CD4-positive, alpha-beta T cell treated with Interleukin-6 at 100 ng/mL for 8 hours (primary cell): ENCODE measurements at places on chromosomes 12 and 14.

DNA sequence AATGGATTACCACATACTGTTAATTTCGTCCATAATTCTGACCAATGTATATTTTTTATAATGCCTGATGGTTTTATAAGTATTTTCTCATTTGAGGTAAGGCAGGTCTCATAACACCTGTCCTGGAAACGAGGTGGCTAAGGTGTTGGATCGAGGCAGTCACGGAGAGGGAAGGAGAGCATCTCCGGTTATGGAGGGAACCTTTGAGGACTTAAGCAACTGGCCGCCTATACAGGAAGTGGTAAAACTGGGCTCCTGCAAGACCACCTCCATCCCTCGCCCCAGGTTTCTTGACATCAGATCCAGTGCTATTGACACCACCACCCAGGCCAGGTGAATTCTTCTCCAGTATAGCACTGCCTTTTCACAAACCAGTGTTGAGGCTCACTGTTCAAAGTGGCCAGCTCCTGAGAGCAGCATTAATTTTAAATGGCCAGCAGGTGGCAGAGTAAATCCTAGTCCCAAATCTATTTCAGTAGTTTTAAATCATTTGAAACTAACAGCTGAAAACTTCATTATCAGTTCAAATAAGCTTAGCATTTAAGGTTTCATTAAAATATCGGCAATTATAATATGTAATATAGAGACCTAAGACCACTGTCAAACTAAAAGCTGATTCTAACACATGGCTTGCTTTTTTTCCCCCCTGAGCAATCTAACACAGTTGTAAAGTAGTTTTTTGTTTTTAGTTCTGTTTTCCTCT is 100.8 kb downstream of the PPM1A start:
- DNase-seq: peak; percentile 26

DNA sequence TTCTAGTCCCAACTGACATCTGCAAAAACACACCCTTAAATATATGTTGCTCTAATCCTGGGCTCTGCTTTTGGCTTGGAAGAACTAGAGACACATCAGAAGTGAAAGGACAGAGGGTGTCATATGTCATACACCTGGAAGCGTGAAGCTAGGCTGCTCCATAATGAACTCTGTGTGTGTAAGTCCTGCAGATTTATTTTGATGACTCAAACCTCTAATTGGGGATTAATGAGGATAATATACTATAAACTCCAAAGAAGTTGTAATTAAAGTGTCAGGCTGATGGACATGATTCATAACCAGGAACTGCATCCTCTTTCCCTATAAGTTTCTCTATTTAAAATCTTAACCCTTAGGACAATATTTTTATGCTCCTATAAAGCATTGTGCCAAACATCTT is 4.4 kb upstream of the KCNK10 start:
- DNase-seq: no peak

DNA sequence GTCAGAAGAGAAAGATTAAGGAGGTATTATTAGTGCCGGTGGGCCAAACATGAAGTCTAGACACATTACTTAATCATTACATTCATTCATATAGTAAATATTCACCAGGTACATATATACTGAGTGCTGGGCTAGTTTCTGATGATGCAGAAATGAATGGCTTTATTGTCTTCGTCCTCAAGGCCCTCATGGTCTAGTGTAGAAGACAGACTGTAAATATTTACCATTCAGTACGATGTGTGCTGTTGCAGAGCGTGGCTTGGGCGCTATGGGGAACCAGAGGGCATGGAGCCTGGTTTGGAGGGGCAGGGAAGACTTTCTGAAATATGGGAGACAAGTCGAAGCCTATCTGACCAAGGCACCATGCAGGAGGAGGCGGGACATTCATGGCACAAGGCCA is 37.0 kb upstream of the TCL1B start:
- no peak for DNase-seq

GRCh38 chr14:99744199-99744872 is 48.9 kb upstream of the EML1 start:
- DNase-seq: no peak

DNA sequence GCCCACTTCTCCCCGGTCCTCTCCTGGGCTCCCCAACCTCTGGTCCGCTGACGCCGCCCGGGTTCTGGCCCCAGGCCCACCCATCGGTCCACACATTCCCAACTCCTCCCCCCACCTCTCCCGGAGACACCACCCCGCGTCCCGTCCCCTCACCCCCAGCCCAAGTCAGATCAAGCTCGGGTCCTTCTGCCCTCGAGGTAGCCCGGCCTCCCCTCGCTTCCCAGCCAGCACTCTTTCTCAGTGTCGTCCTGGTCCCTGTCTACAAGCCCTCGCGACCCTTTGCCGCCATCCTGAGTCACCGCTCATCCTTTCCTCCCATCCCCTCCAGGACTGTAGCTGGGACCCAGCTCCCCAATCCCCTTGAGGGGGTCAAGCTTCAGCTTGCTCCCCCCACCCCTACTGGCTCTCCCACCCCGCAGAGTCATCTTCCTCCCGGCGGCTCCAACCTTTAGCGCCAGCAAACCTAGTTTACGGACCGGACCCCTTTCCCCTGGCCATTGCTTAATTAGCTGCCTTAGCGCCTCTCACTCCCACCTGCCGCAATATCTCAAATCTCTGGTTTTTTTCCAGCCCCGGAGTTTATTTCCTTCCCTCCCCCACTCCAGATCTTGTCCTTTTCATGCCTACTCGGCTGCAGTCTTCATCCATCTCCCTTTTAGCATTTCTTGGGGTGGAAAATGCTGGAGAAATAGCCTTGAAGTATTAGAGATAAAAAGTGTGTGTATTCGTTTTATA is 1.1 kb downstream of the PPP4R4 start:
- DNase-seq: no peak

- DNase-seq: no peak
Observed at GRCh38 chr12:131375261-131375971, 335.5 kb upstream of the SFSWAP start.

- no peak for DNase-seq
Observed at GRCh38 chr12:54680374-54680773, 32.2 kb upstream of the DCD start.

DNA sequence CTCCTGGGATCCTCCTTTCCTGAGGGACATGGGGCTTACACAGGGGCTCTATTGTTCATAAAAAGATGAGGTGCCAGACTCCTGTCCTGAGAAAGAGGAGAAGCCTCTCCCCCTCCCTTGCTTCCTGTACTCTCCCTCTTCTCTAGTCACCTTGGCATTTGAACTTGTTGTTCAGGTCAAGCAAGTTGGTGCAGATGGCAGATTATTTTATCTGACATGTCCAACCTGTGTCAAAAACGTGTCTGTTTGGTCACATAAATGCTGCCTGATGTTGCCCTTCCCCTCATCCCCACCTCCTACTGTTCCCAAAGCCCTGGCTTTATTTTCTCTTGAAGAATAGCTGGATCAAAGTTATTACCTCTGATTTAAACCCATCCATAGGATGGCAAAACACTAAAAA is 154.8 kb downstream of the TMX1 start:
- no peak for DNase-seq

DNA sequence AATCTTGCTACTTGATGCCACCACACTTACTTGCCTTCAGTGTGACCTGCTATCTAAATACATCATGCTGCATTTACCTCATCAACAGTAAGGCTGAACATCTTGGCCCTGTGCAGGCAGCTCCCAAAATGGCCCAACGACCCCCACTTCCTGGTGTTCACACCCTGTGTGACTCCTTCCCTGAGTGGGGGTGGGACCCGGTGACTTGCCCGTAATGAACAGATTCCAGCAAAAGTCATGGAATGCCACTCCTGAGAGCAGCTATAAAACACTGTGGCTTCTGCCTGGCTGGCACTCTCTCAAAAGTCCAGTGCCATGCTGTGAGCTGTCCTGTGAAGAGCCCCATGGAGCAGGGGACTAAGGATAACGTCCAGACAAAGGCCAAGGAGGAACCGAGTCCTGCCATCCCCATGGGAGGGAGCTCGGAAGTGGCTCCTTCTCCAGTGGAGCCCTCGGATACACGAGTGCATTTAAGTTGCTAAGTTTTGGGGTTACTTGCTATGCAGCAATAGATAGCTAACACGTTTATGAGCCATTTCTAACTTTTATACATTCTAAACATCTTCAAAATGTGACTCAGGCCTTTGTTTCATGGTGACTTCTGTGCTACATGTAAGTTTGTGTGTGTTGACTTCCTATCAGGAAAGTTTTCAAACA is 33.0 kb downstream of the P2RX2 start:
- no peak for DNase-seq

GRCh38 chr12:111430433-111431353 is 25.0 kb downstream of the SH2B3 start:
- DNase-seq: peak; percentile 66

- no peak for DNase-seq
Observed at GRCh38 chr12:62328296-62328921, 68.2 kb downstream of the USP15 start.

GRCh38 chr12:131732-132495 is 65.3 kb downstream of the IQSEC3 start:
- no peak for DNase-seq

DNA sequence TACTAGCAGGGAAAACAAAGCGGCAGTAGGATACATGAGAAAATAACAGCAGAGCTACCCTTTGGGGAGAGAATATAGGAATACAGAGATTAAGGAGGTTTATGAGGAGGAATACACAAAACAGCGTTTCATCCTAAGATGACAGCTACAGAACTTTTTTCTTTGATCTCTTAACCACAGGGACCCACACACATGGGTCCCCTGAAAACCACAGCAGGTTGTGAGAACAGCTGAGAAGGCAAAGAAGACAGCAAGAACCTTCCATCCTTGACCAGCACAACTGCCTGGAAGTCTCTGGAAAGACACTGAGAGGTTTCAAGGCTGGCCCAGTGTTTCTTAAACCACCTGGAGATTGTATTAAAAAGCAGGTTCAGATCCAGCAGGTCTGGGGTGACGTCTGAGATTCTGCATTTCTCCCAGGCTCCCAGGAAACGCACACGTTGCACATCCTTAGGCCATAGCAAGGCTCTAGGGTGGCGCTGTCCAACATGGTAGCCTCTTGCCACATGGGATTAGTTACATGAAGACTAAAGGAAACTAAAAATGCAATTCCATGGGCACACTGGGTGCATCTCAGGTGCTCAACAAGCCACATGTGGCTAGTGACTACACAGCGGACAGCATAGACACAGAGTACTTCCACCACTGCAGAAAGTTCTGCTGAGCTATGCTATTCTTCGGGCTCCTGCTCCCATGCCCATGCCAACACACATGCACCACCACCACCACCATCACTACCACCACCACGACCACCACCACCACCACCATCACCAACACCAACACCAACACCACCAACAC is 92.3 kb downstream of the FOXN3 start:
- no peak for DNase-seq

GRCh38 chr12:65495233-65495632 is 216.8 kb downstream of the MSRB3 start:
- no peak for DNase-seq

DNA sequence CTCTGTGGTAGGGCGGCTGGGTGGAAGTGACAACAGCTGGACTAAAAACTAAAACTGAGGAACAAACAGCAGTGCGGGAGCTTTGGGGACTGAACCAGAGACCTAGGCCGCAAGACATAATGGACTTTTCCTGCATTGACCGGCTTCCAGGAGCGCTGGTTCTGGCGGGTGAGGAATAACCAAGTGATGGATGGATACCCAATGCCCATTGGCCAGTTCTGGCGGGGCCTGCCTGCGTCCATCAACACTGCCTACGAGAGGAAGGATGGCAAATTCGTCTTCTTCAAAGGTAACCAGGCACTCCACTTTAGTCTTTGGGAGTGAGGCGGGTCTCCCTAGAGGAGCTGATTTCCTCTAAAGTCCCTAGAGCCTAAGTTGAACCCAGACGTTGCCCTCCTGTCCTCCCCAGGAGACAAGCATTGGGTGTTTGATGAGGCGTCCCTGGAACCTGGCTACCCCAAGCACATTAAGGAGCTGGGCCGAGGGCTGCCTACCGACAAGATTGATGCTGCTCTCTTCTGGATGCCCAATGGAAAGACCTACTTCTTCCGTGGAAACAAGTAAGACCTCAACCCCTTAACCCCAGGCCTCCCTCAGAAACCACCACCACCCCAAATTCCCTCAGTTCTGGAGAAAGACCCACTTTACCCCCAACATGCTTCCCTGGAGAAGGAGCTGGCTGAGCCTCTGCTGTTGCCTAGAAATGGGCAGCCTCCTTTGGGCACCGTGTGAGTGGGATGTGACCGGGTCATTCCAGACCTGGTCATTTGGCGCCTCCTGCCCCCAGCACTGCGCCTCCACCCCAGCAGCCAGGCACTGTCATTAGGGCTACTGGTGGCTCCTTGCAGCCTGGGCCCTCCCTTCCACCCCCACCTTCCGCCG is 8.1 kb downstream of the MMP14 start:
- no peak for DNase-seq

DNA sequence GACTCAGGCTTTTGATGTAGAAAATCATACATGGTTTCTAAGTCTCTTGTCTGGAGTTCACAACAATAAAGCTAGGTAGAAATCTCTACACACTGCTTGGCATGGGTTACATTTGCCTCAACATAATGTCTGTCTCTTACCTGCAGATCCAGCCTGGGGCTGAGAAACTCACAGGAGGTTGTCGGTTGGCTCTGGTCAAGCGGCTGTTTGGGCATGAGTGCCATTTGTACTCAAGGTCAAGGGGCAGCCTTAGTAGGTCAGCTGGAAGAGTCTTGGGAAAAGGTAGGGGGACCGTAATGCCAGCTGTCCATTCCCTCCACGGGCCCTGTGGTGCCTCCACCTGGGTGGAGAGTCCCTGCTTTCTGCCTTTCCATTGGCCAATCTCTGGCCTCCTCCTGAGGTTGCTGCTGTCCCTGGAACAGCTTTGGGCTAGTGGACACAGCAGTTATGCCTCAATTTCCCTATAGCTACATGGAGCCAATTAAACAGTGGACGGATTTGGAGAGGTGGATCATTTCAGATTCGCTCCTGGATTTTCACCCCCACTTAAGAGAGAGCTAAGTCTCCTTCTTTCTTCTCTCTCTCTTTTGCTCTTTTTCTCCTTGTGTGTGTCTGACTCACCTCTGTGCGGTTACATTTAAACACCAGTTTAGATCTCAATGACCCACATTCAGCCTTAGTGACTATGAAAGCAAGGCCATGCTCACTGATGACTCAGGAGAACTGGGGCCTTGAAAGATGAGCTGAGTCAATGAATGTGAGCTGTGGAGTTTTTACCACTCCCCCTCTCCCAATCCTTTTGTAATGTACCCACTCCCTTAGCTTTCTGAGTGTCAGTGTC is 132.8 kb upstream of the HIF1A start:
- peak; percentile 53 for DNase-seq

- no peak for DNase-seq
Observed at GRCh38 chr12:53626702-53627169, 554 bp upstream of the ATF7 start.

DNA sequence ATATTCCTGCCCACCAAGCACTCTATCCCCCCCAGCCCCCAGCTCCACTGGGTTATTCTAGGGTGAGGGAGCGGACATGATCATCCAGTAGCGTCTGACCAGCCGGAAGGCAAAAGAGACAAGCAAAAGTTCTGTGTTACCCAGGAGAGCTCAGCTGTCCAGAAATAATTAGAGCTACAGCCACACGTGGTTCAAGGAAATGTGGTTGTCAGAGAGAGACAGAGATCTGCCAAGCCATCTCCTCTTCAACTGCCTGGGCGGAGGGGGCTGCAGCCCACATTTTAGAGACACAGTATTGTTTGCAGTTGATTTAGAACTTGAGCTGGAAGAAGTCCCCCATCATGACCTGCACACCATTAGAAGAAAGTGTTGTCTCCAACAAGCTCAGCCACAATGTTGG is 30.4 kb downstream of the DAO start:
- no peak for DNase-seq

GRCh38 chr12:97368462-97369163 is 94.0 kb upstream of the RMST start:
- DNase-seq: no peak

- DNase-seq: no peak
Observed at GRCh38 chr12:54504550-54504949, 7.0 kb downstream of the NCKAP1L start.
